ENCODE measurements at places on chromosomes 7 and 10. TPM values are rescaled to one million over a fixed set of nuclear protein-coding genes. Genes with fewer than 3 reads are reported as not detected.

The CTAGE6 gene
- total RNA-seq, result not detected

The EEPD1 gene
- total RNA-seq, result 31.8 TPM

GRCh38 chr7:16299853-16300252, 121.5 kb downstream of the CRPPA start:
- peak; percentile 29 for DNase-seq
- H3K4me1 ChIP-seq, result peaks cover 6% of the 10 kb centered on the region
- no peaks in the 10 kb centered on the region for H3K36me3 ChIP-seq
- no peak overlapping the region for H3K4me3 ChIP-seq
- no peak overlapping the region for H3K27ac ChIP-seq
- H3K27me3 ChIP-seq, result no peaks in the 10 kb centered on the region

DNA sequence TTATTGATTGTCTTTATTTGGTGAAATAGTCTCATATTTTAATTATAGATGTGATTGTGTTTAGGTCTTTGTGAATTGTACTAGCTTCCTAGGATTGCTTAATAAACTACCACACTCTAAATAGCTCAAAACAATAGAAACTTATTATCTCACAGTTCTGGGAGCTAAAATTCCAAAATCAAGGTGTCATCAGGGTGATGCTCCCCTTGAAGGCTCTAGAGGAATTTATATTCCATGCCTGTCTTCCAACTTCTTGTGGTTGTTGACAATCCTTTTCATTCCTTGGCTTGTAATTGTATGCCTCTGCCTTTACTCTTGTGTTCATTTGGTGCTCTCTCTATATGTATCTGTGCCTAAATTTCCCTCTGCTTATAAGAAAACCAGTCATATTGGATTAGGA, 155.3 kb upstream of the AKR1E2 start:
- peak; percentile 32 for DNase-seq
- H3K4me1 ChIP-seq, result peaks cover 51% of the 10 kb centered on the region
- H3K27ac ChIP-seq, result peak overlapping the region; percentile 99
- H3K27me3 ChIP-seq, result no peaks in the 10 kb centered on the region
- H3K4me3 ChIP-seq, result no peak overlapping the region

GRCh38 chr7:116763647-116764046, 91.7 kb downstream of the MET start:
- no peaks in the 10 kb centered on the region for H3K4me1 ChIP-seq
- no peak overlapping the region for H3K4me3 ChIP-seq
- peaks cover 78% of the 10 kb centered on the region for H3K36me3 ChIP-seq

DNA sequence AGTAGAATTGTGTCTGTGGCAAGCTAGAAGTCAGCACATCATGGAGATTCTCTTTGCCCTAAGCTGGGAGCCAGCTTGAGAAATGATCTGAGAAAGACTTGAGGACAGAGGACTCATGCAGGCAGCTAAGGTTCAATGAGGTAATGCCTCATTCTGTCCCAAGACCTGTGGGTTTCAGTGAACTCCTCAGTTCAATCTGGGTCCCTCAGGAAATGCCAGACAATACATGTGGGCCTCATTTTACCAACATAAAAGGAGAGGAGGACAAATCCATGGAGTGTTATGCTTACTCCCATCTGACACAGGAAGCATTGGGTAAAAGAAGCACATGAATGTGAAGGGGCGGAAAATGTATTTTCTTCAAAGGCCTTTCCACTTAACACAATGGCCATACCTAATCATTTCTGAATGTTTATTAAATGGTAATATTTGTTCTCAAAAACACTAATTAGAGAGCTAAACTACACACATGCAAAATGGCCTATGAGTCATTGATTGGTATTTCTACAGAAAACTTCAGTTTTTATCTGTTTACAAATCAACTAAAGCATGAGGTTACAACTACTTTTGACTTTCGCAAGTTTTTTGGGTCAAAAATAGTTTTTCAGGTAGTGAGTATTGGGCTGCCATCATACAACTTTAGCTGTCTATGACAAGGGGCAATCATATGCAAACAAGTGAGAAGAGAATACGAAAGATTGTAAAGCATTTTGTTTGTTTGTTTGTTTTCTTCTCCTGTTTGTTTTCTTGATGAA, 205.3 kb downstream of the CHRM2 start:
- H3K27ac ChIP-seq, result peak overlapping the region; percentile 90
- H3K4me1 ChIP-seq, result peaks cover 33% of the 10 kb centered on the region
- peak; percentile 26 for DNase-seq
- 0 out of 2 replicates have a peak overlapping the region, but pooled peaks have one; percentile 3 for H3K4me3 ChIP-seq
- H3K27me3 ChIP-seq, result no peaks in the 10 kb centered on the region

Measured in PC-3 (cell line).